Kidney glomerular epithelial cell (primary cell): ENCODE measurements at places on chromosomes 2 and 18.
A peak's percentile ranks its signal among the peaks of the same experiment; 100 is the strongest.

- peak; percentile 82 for DNase-seq
Observed at GRCh38 chr2:99066075-99066958, 75.2 kb upstream of the C2orf15 start.

GRCh38 chr2:68115965-68116364 is 41.7 kb upstream of the PNO1 start:
- no peak for DNase-seq

DNA sequence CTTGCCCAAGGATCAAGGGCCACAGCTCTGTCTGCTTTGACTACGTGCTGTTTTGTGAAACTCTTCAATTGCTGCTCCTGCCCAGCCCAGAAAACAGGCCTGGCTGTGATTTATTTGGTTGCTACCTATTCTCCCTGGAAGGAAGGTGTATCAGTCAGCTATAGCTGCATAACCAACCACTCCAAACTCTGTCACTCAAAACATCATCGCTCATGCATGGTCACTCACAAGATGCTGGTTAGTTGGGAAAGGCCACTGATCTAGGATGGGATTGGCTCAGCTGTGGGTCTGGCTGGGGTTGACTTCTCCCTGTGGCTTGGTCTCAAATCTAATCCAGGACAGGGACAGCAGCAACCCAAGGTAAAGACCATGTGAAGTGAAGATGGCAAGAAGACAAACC is 14.6 kb downstream of the TEX51 start:
- DNase-seq, result no peak

DNA sequence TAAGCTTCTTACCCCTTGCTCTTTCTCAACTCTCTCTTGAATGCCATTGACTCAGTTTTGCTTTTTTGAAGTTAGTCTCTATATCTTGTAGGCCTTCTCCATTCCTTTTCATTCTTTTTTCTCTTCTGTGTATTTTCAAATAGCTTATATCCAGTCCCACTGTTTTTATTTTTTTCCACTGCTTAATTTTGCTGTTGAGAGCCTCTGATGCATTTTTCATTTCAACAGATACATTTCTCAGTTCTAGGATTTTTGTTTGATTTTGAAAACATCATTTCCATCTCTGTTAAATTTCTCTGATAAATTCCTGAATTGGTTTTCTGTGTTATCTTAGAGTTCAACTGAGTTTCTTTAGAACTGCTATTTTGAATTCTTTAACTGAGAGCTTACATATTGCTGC is 45.9 kb downstream of the MIB1 start:
- no peak for DNase-seq

GRCh38 chr2:220243571-220243970 is 616.1 kb downstream of the SLC4A3 start:
- DNase-seq, result no peak

DNA sequence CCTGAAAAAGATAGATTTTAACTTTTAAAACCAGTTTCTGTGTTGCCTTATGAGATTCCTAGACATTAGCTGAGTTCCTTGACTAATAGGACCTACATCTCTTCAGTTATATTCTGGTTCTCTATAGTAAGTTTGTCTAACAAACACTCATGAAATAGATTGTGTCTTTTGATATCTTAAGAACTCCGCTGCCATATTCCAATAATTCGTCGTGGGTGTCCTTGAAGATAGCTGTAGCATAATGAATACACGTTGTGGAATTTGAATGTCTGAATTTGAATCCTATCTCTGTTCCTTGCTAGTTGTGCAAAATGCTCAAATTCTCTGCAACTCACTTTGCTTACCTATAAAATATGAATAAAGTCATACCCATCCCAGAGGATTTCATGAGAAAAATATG is 176.8 kb upstream of the COL3A1 start:
- no peak for DNase-seq
